ENCODE measurements at places on chromosomes 3 and 15. TPM values are rescaled to one million over a fixed set of nuclear protein-coding genes. Genes with fewer than 3 reads are reported as not detected.
A peak's percentile ranks its signal among the peaks of the same experiment; 100 is the strongest.

- no peaks in the 10 kb centered on the region for H3K27me3 ChIP-seq
- no peak for DNase-seq
- H3K4me1 ChIP-seq: no peaks in the 10 kb centered on the region
- H3K36me3 ChIP-seq: no peaks in the 10 kb centered on the region
These were observed 63.6 kb upstream of the SCN5A start for GRCh38 chr3:38713121-38713520.

DNA sequence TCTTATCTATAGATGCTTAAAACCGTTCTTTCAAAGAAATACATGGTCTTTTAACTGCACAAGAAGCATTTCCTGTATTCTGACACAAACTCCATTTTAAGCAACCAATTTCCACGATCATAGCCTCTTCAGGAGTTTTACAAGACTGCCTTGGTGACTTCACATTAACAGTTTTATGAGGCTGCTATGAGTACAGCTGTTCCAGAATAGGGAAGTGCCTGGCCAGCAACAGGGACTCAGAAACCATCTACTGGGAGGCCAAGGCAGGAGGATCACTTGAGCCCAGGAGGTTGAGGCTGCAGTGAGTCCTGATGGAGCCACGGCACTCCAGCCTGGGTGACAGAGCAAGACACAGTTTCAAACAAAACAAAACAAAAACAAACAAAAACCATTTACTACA is 78.4 kb downstream of the B3GNT5 start:
- no peaks in the 10 kb centered on the region for H3K36me3 ChIP-seq
- H3K4me1 ChIP-seq: no peaks in the 10 kb centered on the region
- H3K27ac ChIP-seq: no peak overlapping the region
- no peak for DNase-seq

DNA sequence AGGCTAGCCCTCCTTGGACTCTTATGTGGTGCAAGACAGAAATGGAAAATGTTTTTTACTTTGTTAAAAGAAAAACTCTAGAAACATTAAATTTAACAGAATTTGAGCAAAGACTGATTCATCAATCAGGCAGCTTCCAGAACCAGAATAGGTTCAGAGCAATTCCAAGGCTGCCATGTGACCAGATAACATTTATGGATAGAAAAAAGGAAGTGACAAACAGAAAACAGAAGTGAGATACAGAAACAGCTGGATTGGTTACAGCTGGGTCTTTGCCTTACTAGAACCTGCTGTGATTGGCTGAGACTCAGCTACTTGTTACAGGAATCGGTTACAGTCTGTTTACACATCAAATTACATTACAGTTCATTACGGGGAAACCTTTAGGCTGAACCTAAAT is 22.5 kb upstream of the OTOL1 start:
- no peak overlapping the region for H3K4me3 ChIP-seq
- H3K36me3 ChIP-seq: no peaks in the 10 kb centered on the region
- H3K27ac ChIP-seq: no peak overlapping the region
- DNase-seq: no peak
- no peaks in the 10 kb centered on the region for H3K4me1 ChIP-seq

- H3K4me1 ChIP-seq: peaks cover 20% of the 10 kb centered on the region
- H3K27me3 ChIP-seq: no peaks in the 10 kb centered on the region
- peaks cover 13% of the 10 kb centered on the region for H3K36me3 ChIP-seq
- H3K4me3 ChIP-seq: no peak overlapping the region
These were observed 29.5 kb downstream of the RAD54L2 start for GRCh38 chr3:51568036-51568435.

The SNX33 gene
- total RNA-seq: 9.7 TPM

DNA sequence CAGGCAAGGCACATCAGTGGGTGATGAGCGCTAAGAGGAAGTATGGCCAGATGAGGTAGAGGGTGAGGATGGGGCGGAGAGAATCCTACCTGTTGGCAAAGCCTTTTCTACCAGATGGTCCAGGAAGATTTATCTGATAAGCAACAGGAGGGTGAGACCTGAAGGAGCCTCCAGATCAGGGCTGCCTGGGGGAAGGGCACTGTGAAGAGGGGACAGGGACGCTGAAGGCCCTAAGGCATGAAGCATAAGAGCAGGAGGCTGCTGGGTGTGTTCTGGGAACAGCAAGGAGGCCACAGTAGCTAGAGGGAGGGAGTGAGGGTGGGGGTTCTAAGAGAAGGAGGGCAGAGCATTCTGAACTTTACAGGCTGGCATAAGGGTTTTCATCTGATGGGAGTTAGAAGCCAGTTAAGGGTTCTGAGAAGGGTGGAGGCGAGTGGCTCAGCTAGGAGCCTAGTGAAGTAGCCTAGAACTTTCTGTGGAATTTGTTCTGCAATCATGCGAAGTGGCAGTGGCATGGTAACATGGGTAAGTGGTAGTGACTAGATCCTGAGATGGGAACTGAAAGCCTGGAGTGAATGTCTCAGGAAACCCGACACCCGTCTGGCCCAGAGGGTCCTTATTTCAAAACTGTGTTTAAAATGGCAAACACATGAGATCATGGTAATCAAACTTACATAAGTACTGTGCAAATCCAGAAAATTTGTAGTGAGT is 29.9 kb downstream of the CGNL1 start:
- H3K36me3 ChIP-seq: no peaks in the 10 kb centered on the region
- peaks cover 7% of the 10 kb centered on the region for H3K4me1 ChIP-seq
- no peak for DNase-seq
- H3K27me3 ChIP-seq: no peaks in the 10 kb centered on the region

The CHAC1 gene
- 0.50 TPM for total RNA-seq

The RASGRF1 gene
- total RNA-seq: not detected

GRCh38 chr3:66261355-66261754 is 40.6 kb downstream of the SLC25A26 start:
- no peak overlapping the region for H3K27ac ChIP-seq
- H3K27me3 ChIP-seq: no peaks in the 10 kb centered on the region
- H3K4me3 ChIP-seq: no peak overlapping the region
- peaks cover 25% of the 10 kb centered on the region for H3K36me3 ChIP-seq

DNA sequence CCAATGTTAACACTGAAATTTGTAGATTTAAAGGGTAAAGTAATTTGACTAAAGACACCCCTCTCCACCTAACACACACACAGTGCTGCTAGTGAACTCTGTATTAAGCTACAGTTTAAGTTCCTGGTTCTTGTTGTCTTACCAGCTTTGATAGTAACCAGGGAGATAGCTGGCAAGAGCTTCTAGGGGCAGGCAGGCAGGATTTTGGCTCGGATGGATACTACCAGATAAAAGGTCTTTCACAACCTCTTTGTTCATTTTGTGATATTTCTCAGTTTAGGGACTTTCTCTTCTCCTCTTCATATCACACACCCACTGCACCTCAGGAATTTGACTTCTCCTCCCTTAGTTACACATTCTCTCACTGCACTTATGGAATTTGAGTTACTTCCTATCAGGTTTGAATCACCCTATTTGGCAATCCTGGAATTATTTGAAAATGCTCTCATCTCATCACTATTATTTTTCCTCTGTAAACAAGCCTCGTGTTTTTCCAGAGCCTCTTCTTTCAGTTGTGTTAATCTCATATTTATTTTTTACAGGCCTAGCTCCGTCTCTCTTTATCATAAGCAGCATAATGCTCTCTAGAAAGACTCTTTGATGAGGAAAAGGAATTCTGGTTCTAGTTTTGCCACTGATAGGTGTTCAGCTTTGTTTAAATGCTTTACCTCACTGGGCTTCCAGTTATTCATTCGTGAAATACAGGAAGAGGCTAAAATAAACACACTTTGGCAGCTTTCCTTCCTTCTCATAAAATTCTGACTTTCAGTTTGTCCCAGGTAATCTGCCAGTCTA is 23.0 kb upstream of the CLDN1 start:
- peaks cover 17% of the 10 kb centered on the region for H3K4me1 ChIP-seq
- DNase-seq: no peak
- no peak overlapping the region for H3K4me3 ChIP-seq
- peak overlapping the region; percentile 54 for H3K27ac ChIP-seq
- no peaks in the 10 kb centered on the region for H3K27me3 ChIP-seq

The ZPLD1 gene
- not detected for total RNA-seq

The TMPRSS7 gene
- total RNA-seq: not detected

The SCG3 gene
- not detected for total RNA-seq

The SEMA4B gene
- 76.7 TPM for total RNA-seq

Measured in heart right ventricle (tissue), 16 donors.